ENCODE measurements at places on chromosomes 7 and 10.

DNA sequence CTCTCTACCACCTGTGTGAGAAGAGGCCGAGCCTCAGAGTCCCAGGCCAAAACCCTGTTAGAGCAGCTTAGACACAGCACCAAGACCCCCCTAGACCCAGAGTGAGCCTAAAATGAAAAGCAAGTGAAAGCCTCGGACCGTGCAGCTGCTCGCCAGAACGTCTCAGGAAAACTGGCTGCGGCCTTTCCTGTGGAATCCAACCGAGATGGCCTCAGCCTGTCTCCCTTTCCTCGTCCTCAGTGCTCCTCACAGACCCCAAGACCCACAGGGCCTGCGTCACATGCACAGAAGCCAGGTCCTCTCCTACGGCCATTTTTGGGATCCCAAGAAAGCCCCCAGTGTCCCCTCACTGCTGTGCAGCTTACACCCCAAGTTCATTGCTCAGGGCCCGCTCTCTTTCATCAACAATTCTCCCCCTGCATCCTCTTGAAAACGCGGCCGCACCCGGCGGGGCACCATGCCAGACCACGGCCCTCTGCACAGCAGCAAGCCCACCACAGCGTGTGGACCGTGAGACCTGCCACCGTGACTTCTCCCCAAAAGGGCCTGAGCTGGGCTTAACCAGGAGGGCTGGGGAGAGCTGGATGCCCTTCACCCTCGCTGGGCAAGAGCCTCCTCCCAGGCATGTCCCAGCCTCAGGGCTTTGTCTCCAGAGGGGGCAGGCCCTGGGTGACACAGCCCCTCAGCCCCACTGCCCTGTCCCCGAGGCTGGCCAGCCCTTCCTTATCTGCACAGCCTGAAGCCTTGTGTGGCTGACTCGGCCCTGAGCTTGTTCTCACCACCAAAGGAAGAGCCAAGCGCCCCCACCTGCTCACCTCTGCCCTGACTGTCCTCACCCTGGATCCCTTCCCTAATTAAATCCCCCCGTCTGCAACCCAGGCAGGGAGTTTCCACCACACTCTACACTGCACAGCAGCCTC is 142.9 kb downstream of the PTPRN2 start:
- no peak overlapping the region for H3K4me3 ChIP-seq
- no peaks in the 10 kb centered on the region for H3K27me3 ChIP-seq
- H3K27ac ChIP-seq = no peak overlapping the region
- no peaks in the 10 kb centered on the region for H3K4me1 ChIP-seq
- no peaks in the 10 kb centered on the region for H3K36me3 ChIP-seq

GRCh38 chr7:32250003-32250402 is 179.8 kb upstream of the PDE1C start:
- no peaks in the 10 kb centered on the region for H3K27me3 ChIP-seq
- no peaks in the 10 kb centered on the region for H3K4me1 ChIP-seq
- DNase-seq = no peak
- H3K36me3 ChIP-seq = no peaks in the 10 kb centered on the region
- H3K4me3 ChIP-seq = no peak overlapping the region
- H3K27ac ChIP-seq = no peak overlapping the region

- no peaks in the 10 kb centered on the region for H3K4me1 ChIP-seq
- H3K27ac ChIP-seq = no peak overlapping the region
- DNase-seq = no peak
- no peaks in the 10 kb centered on the region for H3K27me3 ChIP-seq
- H3K36me3 ChIP-seq = no peaks in the 10 kb centered on the region
These were observed 82.1 kb downstream of the VIPR2 start for GRCh38 chr7:159062569-159062968.

- H3K36me3 ChIP-seq = peaks cover under 1% of the 10 kb centered on the region
- no peaks in the 10 kb centered on the region for H3K27me3 ChIP-seq
- DNase-seq = no peak
- H3K4me3 ChIP-seq = no peak overlapping the region
- H3K27ac ChIP-seq = no peak overlapping the region
These were observed 32.2 kb downstream of the KCNH2 start for GRCh38 chr7:150945853-150946420.

- no peaks in the 10 kb centered on the region for H3K27me3 ChIP-seq
- H3K27ac ChIP-seq = no peak overlapping the region
- no peak overlapping the region for H3K4me3 ChIP-seq
These were observed 24.1 kb downstream of the TBATA start for GRCh38 chr10:70761031-70761601.

DNA sequence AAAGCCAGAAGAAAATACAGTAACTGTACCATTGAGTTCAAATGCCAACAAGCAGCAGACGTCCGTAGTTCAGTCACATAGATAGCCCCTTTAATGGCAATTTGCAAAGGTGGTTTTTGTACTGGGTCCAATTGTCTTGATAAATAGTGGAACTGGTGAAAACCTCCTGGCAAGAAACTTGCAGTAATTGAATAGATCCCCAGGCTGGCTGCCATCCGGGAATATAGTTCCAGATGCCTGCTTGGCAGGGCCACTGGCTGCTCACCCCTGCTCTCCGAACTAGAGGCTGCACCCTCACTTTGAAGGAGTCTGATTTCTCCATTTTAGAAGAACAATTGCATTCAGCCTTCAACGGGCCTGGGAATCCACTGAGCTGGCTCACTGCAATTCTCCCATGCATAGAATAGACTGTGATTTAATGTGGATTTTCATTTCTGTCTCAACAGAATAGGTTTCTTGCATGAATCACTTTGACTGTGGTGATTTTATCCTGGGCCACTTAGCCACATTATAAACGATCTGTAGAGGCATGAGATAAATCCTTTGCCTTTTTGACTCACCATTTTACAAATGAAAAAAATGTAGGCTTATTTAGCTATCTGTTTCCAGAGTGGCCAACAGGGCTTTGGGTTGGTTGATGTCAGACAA is 35.9 kb upstream of the ELMO1 start:
- H3K27ac ChIP-seq = no peak overlapping the region
- no peaks in the 10 kb centered on the region for H3K36me3 ChIP-seq
- no peak for DNase-seq
- peaks cover 3% of the 10 kb centered on the region for H3K4me1 ChIP-seq
- no peaks in the 10 kb centered on the region for H3K27me3 ChIP-seq

- H3K36me3 ChIP-seq = no peaks in the 10 kb centered on the region
- no peaks in the 10 kb centered on the region for H3K27me3 ChIP-seq
- no peaks in the 10 kb centered on the region for H3K4me1 ChIP-seq
- no peak for DNase-seq
These were observed 368.4 kb downstream of the ARL4A start for GRCh38 chr7:13055732-13056368.

GRCh38 chr10:31011665-31012022 is 20.0 kb downstream of the ZNF438 start:
- H3K4me1 ChIP-seq = no peaks in the 10 kb centered on the region
- no peak for DNase-seq
- H3K27ac ChIP-seq = no peak overlapping the region
- H3K4me3 ChIP-seq = no peak overlapping the region
- H3K36me3 ChIP-seq = no peaks in the 10 kb centered on the region
- no peaks in the 10 kb centered on the region for H3K27me3 ChIP-seq

DNA sequence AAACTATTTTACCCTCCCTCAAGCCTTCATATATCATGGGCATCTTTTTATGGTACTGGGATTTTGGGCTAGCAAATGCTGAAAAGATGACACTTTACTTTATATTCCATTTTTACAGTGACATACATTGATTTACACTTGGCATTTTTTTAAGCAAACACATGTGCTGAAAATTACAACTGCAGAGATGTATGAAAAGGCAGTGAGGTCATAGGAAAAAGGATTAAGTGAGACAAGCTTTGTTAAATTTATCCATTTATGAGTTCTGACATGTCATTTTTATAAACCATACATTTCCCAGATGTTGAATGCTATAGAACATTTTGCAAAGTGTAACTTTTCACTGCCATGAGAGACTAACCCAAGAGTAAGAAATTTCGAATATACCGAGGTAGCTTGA is 68.8 kb upstream of the RSU1 start:
- no peak overlapping the region for H3K27ac ChIP-seq
- no peak for DNase-seq
- no peaks in the 10 kb centered on the region for H3K36me3 ChIP-seq
- no peak overlapping the region for H3K4me3 ChIP-seq
- no peaks in the 10 kb centered on the region for H3K4me1 ChIP-seq

- H3K36me3 ChIP-seq = no peaks in the 10 kb centered on the region
- H3K27me3 ChIP-seq = no peaks in the 10 kb centered on the region
- no peak overlapping the region for H3K4me3 ChIP-seq
- DNase-seq = no peak
- no peaks in the 10 kb centered on the region for H3K4me1 ChIP-seq
- H3K27ac ChIP-seq = no peak overlapping the region
These were observed 114.1 kb downstream of the SLC16A9 start for GRCh38 chr10:59595593-59595992.

DNA sequence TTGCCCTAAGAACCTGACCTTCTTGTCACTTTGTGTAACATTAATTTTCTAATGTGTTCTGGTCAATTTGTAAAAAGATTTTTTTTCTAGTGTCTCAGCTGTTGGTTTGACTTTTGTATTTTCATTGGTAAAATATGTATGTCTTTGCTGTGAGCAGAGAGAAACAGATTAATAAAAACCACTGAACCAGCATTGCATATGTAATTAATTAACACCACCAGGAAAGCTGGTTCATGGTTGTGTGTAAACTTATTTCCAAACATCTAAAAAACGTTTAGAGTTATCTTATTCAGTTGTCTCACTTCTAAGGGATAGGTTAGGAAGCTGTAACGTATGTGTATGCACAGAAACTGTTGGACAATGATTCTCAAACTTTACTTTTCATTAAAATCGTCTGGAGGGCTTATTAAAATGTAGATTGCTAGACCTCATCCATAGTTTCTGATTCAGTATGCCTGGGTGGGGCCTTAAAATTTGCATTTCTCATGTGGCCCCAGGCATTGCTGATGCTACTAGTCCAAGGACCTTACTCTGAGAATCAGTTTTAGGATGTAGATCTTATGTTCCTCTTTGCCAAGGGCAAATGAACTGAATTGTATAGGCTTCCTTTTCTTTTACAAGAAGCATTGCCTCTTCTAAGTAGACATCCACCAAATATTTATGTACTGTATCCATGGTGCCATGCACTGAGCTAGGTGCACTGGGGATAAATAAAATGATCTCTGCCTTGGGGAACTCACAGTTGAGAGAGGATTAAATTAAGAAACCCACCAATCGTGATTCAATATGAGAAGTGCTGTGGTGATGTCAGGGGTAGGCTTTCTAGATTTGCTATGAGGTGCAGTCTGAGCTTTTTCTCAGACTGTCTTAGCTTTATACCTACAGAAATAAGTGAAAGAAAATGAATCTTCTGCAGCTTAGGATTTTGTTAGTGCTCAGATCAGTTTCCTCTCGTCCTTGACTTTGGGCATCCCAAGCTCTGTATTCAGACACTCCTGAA is 98.7 kb downstream of the AUTS2 start:
- no peaks in the 10 kb centered on the region for H3K27me3 ChIP-seq
- H3K4me3 ChIP-seq = no peak overlapping the region
- H3K27ac ChIP-seq = no peak overlapping the region
- H3K4me1 ChIP-seq = no peaks in the 10 kb centered on the region
- no peaks in the 10 kb centered on the region for H3K36me3 ChIP-seq

- H3K36me3 ChIP-seq = no peaks in the 10 kb centered on the region
- no peak overlapping the region for H3K27ac ChIP-seq
- no peaks in the 10 kb centered on the region for H3K4me1 ChIP-seq
- H3K4me3 ChIP-seq = no peak overlapping the region
- H3K27me3 ChIP-seq = no peaks in the 10 kb centered on the region
These were observed 20.3 kb upstream of the SFRP5 start for GRCh38 chr10:97791824-97792721.

DNA sequence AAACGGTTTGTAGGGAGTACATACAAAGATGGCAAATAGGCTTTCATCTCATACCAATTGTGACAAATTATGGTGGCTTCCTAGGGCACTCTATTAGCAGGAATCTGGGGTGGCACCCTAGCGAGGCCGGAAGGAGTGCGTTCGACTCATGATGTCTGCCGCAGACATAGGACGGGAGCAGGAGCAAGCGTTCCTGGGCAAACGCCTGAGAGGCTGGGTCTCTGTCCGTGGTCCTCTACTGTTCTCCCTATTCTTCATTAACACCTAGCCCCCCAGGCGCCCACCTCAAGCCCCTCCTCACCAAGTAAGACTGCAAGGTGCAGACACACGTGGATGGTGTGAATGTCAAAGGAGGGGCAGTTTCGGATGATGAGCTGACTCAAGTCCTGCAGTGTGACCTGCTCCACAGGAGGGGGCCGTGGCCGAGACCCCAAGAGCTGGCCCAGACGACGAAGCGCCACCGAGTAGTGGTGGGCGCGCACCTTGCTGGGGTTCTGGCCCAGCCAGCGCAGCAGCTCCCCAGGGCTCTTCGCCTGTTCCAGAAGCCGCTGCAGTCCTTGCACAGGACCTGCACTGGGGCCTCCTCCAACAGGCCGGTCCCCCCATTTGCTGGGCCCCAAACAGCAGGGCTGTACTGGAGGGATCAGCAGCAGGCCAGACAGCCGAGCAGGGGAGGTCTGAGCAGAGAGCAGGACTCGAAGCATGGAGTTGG is 1.3 kb downstream of the FASTK start:
- H3K4me3 ChIP-seq = peak overlapping the region; percentile 71
- H3K36me3 ChIP-seq = peaks cover 13% of the 10 kb centered on the region
- no peak overlapping the region for H3K27ac ChIP-seq
- no peak for DNase-seq

GRCh38 chr7:82805527-82805960 is 357.1 kb downstream of the PCLO start:
- no peaks in the 10 kb centered on the region for H3K4me1 ChIP-seq
- no peaks in the 10 kb centered on the region for H3K36me3 ChIP-seq
- DNase-seq = no peak
- no peaks in the 10 kb centered on the region for H3K27me3 ChIP-seq

GRCh38 chr10:71748671-71749191 is 24.6 kb downstream of the VSIR start:
- no peak for DNase-seq
- no peaks in the 10 kb centered on the region for H3K27me3 ChIP-seq
- peaks cover 4% of the 10 kb centered on the region for H3K4me1 ChIP-seq
- no peak overlapping the region for H3K27ac ChIP-seq
- H3K36me3 ChIP-seq = no peaks in the 10 kb centered on the region

DNA sequence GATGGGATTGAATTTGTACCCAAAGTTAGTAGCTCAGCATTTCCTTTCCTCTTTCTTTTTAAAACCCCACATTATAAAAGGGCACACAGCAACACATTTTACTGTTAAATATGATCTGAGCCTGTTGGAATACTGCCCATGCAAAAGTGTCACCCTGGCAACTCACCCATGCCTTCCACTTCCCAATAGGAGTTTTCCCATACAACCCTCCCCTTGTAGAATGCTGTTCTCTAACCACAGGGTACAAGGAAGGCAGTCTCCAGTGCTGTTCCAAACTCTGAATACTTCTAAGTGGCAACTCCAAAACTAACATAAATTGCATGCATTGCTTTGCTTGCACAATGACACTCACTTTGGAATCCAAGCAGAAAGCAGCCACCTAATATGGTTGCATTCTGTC is 60.8 kb downstream of the NRCAM start:
- H3K4me1 ChIP-seq = no peaks in the 10 kb centered on the region
- no peak overlapping the region for H3K27ac ChIP-seq
- no peaks in the 10 kb centered on the region for H3K36me3 ChIP-seq
- DNase-seq = no peak
- no peaks in the 10 kb centered on the region for H3K27me3 ChIP-seq

- H3K4me3 ChIP-seq = no peak overlapping the region
These were observed 613.7 kb upstream of the MKI67 start for GRCh38 chr10:128739930-128740329.

Measured in iPS DF 6.9 (cell line).